PC-3 (cell line): ENCODE measurements at places on chromosomes 1 and 21.

DNA sequence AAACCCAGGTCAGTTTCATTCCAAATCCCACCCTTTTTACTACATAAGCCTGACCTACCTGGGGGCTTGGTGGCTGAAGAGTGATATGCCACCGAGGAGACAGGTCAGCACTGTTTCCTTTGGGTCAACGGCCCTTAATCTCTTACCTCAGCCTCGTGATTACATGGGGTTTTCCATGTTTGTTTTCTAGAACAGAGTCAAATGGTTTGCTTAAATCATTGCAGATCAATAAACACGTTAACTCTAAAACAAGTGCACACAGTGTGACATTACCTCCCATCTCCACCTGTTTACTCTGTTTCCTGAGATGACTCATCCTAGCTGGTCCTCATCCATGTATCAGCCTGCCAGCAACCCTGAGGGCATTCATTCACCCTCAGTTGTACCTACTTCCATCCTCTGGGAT lies 40.8 kb upstream of the TP53BP2 start:
- DNase-seq: peak; percentile 71

DNA sequence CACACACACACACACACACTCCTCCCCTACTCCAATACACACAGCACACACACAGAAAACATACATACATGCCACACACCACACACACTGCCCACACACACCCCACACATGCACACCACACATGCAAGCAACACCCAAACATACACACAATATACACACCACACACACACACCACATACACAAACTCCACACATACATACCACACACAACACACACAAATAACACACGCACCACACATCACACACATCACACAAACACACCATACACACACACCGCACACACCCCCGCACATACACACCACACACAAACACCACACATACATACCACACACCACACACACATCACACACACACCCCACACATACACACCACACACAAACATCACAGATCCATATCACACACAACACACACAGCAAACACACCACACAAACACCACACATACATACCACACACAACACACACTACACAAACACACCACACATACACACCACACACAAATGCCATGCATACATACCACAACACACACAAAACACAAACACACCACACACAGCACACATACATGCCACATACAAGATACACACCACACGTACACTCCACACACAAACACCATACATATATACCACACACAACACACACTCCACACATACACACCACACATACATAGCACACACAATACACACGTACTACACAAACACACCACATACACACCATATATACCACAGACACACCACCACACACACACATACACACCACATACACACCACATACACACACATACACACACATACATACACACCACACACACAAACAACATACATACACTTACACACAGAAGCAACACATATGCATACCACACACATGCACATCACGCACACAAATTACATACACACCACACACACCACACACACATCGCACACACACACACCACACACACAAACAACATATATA lies 932 bp upstream of the RAB7B start:
- DNase-seq: no peak

GRCh38 chr1:62318756-62319544 lies at the start of gene KANK4:
KANK4 (minus strand) TSS chr1:62319434; CDS start chr1:62281564, 37,870 bp downstream.
- no peak for DNase-seq

- DNase-seq: no peak
Measured at GRCh38 chr21:25974964-25975363, 195.6 kb downstream of the APP start.

GRCh38 chr1:78019024-78019423 lies 14.3 kb downstream of the DNAJB4 start:
- no peak for DNase-seq

DNA sequence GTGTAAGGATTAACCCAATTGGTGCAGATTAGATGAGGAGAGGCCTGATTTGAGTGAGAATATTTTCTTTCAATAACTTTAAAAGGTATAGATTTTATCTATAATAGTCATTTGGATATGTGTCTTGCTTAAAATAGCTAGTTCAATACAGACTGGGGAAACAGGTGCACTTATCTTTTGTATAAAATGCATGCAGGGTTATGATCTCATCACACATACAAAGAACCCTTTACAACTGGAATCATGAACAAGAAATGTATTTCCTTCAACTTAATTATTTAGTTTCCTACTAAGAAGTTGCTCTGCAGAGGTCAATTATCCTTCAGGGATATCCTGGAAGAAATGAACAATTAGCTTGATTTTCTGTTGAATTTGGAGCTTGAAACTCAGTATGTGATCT lies 259.6 kb downstream of the PTBP2 start:
- no peak for DNase-seq

- no peak for DNase-seq
Measured at GRCh38 chr1:207808911-207809555, 57.2 kb downstream of the CD46 start.

GRCh38 chr1:71948561-71948960 lies 333.8 kb downstream of the NEGR1 start:
- DNase-seq: no peak

GRCh38 chr1:68321084-68321685 lies 88.9 kb upstream of the WLS start:
- peak; percentile 77 for DNase-seq

GRCh38 chr1:109468061-109468460 lies 1.7 kb downstream of the SYPL2 start:
- DNase-seq: no peak

DNA sequence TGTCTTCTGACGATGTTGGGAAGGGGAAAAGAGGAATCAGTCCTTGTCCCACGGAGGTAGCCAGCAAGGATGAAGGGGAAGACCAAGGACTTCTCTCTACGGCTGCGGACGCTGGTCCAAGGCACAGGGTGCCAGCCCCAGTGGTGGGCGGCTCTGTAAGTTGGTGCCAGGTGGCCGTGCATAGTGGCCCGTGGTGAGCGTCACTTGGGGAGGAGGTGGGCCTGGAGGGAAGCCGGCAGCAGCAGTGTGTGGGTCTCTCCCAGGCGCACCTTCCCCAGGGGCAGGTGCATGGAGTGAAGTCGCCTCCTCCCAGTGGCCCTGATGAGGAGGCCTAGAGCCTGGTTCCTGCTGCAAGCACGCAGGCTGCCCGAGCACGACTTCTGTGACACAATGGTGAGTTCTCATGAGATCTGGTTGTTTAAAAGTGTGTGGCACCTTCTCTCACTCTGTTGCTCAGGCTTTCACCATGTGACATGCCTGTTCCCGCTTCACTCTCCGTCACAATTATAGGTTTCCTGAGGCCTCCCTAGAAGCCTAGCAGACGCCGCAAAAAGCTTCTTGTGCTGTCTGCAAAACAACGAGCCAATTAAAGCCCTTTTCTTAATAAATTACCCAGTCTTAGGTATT lies 43.6 kb upstream of the TIAM1 start:
- DNase-seq: no peak

GRCh38 chr1:178502330-178502714 lies 5.6 kb upstream of the CLEC20A start:
- DNase-seq: no peak

- no peak for DNase-seq
Measured at GRCh38 chr21:41813226-41813625, 46.4 kb upstream of the RIPK4 start.

DNA sequence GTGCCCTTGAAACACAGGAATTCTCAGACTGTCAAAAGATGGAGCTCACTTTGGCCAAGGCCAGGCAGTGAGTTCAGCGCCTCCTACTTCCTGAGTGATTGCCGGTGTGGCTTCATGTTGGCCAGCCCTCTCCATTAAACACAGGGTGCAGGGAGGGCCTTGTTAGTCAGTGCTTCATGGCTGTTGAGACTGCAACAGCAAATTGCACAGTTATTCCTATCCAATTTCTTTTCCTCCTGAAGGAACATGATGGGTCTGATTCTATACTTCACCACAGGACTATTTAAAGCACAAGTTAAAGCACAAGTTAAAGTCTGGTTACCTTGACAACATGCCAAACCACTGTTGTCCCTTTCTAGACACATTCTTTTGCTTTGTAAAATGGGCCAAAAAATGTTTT lies 156.6 kb downstream of the SIPA1L2 start:
- DNase-seq: peak; percentile 33

DNA sequence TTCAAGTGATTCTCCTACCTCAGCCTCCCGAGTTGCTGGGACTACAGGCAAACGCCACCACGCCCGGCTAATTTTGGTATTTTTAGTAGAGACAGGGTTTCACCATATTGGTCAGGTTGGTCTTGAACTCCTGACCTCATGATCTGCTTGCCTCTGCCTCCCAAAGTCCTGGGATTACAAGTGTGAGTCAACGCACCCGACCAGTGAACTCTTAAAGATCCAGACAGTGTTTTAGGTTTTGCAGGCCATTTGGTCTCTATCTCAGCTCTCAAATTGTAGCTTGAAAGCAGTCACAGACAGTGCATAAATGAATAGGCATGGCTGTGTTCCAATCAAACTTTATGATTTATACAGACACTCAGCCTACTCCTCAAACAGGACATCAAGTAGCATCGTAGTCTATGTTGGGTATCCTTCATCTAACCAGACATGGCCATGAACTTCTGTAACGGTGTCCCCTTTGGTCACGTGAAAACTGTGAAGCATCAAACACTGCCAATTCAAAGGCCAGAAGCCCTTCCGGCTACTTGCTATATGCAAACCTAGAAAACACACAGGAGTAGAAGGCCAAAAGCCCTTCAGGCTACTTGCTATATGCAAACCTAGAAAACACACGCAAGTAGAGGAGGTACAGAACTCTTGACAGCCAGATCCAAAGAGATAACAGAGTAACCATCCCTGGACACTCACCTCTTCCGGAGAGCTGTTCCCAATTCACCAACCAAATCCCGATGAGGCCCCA lies 3.1 kb downstream of the FUCA1 start:
- no peak for DNase-seq

DNA sequence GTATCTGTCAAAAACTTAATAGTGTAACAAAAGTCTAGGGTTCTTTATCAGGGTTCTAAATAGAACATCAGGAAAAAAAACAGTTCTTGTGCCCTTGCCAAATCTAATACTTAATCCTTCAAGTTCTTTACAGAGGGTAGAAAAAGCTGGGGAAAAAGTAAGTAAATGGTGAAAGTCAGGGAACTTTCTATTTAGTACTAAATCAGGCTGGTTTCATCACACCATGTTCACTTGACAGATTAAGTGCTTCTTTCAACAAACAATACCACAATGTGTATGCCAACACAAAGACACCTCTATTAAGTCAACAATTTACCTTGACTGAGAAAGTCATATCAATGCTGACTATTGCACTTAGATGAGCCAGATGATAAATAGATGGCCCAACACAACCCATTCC lies 9.7 kb downstream of the DBT start:
- DNase-seq: no peak

GRCh38 chr1:91161166-91161565 lies 139.3 kb upstream of the ZNF644 start:
- no peak for DNase-seq

- no peak for DNase-seq
Measured at GRCh38 chr1:234770924-234771540, 161.1 kb upstream of the IRF2BP2 start.

DNA sequence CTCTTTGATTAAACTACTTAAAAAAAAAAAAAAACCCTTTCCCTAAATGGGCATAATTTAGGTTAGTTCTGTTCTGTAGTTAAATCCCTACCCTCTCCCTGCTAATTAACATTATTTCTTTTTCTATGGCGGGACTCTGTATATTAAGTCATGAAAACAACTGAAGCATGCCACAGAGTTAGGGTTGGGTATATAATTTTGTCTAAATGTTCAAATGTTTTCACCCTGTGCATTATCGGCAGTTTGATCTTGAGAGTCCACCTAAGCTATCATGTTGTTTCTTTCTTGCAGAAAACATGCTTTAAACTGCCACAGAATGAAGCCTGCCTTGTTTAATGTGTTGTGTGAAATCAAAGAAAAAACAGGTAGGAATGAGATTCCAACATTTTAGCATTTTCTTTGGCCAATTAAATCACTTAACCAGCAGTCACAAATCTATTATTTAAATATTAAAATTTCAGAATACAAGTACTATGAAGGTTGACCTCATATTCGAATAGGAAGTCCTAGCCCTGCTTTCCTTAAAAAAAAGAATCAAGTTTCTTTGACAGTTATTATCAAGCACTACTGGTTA lies 4.0 kb downstream of the PBX1 start:
- no peak for DNase-seq

GRCh38 chr1:197776351-197777105 lies 1.2 kb upstream of the DENND1B start:
- DNase-seq: peak; percentile 79

- DNase-seq: peak; percentile 40
Measured at GRCh38 chr21:38306433-38307141, 49.8 kb downstream of the KCNJ15 start.

GRCh38 chr1:197994907-197995407 lies 77.8 kb downstream of the LHX9 start:
- no peak for DNase-seq

DNA sequence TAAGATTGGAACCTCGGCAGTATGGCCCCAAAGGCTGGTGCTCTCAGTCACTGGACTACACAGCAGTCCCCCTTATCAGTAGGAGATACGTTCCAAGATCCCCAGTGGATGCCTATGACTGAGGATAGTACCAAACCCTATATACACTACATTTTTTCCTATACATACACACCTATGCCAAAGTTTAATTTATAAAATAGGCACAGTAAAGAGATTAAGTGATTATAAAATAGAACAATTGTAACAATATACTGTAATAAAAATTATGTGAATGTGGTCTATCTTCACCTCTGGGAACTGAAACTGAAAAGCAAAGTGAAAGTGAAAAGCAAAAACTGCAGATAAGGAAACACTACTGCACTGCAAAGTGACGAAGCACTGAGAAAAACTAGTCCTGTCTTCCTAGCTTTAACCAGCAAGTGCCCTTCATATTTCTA lies 96.8 kb downstream of the INTS7 start:
- DNase-seq: no peak

DNA sequence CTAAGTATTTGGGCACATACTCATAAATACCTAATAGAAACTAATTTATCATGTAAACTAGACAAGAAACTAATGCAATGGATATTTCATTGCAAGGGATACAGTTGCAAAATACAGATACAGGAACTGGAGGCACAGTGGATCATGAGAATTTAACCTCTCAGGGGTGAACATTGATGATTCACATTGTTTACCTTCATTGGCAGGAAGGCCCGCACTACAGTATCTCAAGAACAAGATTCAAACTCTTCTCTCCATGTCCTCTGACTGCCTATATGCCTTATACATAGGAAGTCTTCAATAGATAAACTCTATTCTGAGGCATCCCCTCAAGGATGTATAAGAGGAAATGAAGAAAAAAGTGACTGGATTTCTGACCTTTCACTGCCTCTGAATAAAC lies 18.4 kb upstream of the PTBP2 start:
- DNase-seq: no peak

GRCh38 chr1:226414098-226414698 lies 6.3 kb upstream of the PARP1 start:
- no peak for DNase-seq
